ENCODE measurements at places on chromosomes 4 and X.

- no peak for DNase-seq
These were observed 77.0 kb upstream of the ARMCX2 start for GRCh38 chrX:101736651-101737050.

- no peak for DNase-seq
These were observed 2.8 kb upstream of the NELFA start for GRCh38 chr4:2011583-2011982.

DNA sequence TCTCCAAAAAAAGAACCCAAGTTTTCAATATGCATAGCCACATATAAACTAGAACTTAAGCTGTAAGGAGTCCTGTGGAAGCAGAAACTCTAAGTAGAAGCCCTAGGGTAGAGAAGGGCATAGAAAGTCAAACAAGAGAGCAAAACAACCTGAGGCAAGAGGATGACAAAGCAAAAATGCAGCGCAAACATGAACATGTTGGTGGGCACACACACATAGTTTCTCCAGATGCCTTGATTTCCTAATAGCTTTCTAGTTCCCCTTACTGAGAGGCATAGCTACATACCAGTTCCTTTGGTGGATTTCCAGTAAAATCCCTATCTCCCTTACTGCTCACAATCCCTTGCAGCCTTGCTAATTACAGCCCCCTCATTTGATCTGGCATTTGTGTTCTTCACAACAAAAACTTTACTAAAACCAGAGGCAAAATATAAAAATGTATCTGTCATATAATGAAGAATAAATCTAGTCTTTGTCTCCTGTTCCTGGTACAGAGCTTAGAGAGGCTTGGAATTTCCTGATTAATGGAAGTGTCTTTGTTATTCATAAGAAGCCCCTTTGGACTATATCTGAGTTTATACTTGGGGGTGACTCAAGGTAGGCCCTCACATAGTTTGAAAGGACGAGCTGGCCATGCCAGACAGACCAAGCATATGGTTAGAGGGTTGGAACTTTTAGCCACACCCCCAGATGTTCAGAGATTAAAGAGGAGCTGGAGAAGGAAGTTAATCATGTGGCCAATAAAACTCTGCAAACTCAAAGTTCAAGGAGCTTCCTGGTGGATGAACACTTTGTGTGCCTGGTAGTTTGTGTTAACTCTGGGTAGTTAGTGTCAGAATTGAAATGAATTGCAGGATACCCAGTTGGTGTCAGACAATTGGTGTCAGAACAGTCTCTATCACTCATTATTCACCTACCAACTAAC lies 52.7 kb upstream of the ZCCHC13 start:
- no peak for DNase-seq

DNA sequence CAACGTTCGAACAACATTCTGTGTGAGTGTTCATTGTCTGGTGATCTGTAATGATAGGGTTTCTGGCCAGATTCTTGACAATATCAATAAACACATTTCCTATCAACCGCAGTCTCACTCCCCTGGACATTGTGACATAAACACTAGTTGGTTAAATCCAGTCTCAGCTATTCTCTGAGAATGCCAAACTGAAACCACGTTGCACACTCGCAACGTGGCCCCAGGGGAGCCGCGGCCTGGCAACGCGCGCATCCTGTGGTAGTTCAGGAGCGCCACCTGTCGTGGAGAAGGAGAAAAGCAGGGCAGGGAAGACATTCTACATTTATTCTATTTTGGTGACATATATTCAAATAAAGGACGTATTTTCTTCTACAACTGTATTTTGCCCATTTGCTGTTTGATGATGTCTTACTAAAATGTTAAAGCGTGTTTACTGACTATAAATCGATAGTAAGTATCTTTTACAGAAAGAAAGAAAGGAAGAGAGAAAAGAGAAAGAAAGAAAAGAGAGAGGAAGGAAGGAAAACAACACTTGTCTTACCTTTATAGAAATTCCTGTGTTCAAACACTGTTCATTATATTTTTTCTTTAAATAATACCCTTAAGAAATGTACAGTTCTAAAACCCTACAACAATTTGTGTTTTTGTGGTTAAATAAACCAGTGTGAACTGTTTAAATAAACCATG lies 738.3 kb upstream of the FRG1 start:
- DNase-seq, result peak; percentile 21

GRCh38 chr4:109015413-109015810 lies 252.6 kb upstream of the ETNPPL start:
- no peak for DNase-seq

GRCh38 chr4:159248384-159249178 lies 145.7 kb downstream of the RAPGEF2 start:
- no peak for DNase-seq

DNA sequence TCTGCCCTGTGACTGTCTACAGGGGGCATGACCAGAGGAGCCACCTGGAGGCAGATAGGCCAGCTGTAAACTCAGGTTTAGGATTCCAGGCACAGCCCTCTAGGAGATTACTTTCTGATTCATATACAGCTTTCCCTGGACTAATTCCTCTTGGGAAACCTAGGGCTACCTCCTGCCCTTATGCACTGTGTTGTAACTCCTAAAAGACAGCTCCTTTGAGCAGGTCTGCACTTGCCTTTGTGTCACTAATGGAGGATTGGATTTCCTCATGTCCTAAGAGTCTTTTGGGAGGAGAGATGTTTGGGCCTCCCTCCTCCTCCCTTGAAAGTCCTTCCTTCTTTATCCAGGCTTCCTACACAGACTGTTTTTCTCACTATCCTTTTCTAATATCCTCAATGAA lies 202.0 kb downstream of the PCDH19 start:
- no peak for DNase-seq

- no peak for DNase-seq
These were observed 92.2 kb upstream of the ANXA3 start for GRCh38 chr4:78459327-78459726.

DNA sequence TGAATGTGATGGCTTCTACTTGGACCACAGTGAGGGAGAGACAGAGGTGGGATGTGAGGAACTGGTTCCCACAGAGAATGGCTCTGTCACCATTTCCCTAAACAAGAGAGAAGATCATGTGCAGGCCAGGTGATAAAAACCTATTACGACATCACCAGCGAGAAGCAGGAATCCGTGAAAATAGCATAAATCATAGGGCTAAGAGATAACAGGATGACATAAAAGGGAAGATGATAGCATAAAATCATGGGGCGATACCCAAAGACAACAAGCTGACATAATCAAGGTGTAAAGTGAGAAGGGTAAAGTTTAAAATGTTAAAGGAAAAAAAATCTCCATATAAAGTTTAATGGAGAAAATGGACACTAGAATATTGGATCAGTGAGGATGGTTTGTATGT lies 205.5 kb upstream of the SLIT2 start:
- DNase-seq, result no peak

DNA sequence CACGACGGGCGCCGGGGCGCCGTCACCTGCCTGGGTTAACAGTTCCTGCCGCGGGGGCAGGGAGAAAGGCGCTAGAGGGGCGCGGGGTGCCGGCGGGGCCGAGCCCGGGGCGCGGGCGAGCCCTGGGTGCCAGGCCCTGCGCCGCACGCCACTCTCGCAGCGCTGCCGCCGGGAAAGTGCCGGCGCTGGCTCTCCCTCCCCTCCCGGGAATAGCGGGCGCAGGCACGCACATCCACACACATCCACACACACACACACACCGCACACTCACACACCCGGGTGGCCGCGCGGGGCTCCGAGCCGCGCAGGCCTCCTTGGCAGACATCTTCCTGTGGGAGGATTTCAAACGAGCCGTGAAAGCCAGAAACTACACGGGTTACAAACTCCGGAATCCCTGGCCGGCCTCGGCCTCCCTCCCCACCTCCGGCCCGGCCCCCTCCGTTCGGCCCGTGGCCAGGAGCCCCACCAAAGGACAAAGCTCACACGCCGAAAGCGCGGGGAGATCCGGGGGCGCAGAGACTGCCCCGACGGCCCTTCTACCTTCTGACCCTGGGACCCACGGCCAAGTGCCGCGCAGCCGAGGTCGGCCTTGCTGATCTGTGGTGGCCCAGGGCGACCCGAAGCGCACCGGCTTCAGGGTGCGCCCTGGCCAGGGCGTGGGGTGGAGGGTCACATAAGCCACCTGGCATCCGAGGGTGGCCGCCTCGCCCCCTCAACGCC lies 92.3 kb downstream of the BCOR start:
- no peak for DNase-seq

DNA sequence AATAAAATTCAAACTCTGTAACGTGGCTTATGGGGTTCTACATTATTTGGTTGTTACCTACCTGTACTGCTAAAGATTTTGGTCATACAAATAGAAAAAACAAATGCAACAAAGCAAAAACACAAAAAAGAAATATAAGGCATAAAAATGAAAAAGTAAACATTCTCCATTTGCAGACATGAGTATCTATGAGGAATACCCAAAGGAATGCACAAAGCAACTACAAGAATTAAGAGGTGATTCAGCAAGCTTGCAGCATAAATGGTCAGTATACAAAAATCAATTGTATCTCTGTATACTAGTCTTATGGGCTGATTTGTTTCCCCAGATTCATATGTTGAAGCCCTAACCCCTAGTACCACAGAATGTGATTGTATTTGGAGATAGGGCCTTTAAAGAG lies 3.6 kb upstream of the PDE5A start:
- DNase-seq, result no peak

- no peak for DNase-seq
These were observed 680.8 kb upstream of the TENM3 start for GRCh38 chr4:181562399-181562798.

DNA sequence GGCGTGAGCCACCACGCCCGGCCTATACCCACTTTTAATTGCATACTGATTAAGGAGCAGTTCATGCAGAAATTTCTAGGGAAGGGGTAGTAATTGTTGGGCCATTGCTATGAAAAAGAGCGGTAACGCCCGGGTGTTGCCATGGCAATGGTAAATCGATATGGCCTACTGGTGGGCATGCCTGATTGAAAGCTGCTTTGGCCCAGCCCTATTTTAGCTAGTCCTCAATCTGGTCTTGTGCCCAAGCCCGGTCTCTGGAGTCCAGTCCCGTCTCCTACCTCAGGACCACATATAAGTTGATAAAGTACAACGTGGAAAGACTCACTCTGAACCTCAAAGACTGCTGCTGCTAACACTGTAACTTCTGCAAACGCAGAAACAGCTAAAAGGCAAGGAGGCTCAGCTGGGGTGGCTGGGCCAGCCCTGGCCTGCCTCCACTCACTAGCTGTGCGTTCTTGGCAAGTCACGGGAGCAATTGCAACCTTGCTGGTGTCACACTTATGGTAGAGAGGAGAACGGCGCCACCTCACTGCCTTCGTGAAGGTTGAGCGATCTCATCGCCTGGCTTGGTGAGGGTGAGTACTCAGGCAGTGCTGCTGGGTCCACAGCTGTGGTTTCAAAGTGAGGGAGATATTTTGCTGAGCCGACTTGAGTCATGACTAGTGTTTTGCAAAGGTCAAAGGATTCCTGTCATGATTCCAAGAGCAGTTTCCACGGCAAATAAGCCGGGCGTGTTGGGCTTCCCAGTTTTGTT lies 57.0 kb upstream of the GRPEL1 start:
- no peak for DNase-seq

DNA sequence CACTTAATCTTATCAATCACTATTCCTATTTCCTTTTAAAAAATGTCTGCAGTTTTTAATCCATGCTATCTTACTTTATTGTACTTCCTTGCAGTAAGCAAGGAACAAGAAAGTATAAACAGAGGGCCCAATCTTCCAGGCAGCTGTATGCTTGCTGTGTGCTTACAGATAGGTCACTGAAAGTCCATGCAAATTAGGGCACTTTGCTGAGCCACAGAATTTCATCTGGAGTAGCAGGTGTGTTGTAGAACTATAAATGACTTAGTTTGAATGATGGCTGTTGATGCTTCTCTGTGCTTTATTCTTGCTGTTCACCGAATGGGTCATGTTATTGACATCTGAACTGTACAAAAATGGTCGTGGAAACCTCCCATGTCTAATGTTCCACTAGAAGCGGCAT lies 154.6 kb downstream of the ATOH1 start:
- no peak for DNase-seq

DNA sequence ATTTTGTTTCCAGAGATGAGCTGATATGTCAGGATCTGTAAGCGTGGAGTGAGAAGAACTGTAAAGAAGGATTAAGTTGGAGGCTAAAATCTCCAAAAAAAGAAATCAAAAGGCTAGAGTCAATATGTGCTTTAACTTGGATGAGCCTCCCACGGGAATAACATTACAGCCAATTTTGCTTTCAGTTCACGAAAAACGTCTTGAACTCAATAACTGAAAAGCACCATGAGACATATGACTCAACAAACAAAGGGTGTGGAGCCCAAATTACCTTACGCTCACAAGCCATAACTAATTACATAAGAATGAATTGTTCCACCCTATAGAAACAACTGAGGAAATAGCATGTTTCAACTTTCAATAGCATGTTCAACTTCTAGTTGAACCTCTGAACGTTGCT lies 22.3 kb downstream of the TMPRSS11D start:
- DNase-seq, result no peak

GRCh38 chr4:54526560-54526959 lies 131.2 kb upstream of the KIT start:
- no peak for DNase-seq

DNA sequence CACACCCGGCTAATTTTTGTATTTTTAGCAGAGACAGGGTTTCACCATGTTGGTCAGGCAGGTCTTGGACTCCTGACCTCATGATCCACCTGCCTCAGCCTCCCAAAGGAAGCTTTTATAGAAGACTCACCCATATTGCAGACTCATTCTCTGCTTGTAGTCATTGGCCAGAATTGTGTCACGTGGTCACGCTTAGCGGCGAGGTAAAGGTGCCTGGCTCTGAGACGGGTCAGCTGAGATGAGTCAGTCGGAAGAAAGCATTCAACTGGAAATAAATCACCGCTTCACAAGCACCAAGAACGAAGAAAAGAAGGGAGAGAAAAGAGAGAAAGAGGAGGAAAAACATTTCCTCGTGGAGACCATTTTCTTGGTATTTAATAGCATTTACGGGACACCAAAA lies 218.8 kb upstream of the NOCT start:
- no peak for DNase-seq

DNA sequence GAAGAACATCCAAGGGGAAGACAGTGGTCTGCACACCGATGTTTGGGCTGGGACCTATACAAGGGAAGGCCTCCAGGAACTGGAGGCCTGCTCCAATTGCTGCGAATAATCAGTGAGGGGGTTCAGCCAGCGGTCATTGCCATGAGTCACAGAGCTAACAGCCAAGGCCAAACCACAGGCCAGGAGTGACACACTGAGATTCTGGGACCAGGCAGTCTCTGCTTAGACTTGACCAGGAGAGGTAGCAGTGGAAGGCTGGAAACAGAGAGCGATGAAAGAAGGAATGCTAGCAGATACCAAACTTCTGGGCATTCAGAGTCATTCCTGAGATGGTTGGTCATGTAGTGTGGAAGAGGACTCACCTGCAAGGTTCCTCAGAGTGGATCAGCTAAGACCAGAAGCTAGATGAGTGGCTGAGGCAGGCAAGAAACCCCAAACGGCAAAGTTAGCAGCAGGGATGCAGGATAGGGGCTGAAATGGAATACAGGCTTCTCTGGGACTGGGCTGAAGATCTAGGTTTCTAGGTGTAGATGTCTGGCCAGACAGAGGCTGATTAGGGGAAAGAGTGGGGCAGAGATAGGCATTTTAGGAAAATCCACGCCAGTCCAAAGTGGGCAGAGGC lies 54.7 kb downstream of the CNGA2 start:
- DNase-seq, result no peak

Measured in germinal center (tissue), 1 donor.